ENCODE measurements at places on chromosomes 5 and 9.

DNA sequence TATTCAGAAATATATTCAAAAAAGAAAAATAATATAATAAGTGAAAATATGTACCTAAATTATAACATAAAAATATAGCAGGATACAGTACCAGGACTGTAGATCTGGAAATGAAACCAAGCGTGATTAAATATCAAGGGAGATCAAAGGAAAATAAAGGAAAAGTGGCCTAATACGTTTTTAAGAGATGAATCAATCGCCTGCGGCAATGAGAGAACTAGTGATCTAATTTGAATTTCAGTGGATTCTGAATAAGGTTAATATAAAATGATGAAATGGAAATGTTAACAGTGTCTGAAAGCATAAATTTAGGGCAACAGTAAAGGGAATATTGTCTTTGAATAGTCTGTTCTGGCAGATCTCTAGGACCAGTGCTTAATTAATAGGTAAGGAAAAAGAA is 1761.9 kb upstream of the ACO1 start:
- no peak for DNase-seq

GRCh38 chr9:89453452-89453851 is 44.5 kb downstream of the SEMA4D start:
- no peak for DNase-seq

DNA sequence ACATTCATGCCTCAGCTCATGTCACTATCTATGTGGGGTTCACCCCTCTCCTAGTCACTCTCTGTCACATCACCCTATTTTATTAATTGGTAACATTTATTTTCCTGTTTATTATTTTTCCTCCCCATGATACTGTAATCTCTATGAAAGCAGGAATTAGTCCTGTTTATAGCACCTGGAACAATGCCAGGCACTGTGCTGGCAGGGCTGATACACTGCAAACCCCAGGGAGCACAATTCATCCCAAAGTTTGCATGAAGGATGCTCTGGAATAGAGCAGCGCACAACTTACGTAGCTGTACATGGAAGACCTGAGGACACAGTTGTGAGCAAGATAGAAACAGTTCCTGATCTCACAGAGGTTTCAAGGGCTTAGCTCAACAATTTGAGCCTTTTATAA is 103.2 kb downstream of the NSG2 start:
- DNase-seq = no peak

- no peak for DNase-seq
Measured at GRCh38 chr9:95226921-95227320, 90.6 kb downstream of the FANCC start.

- DNase-seq = no peak
Measured at GRCh38 chr5:128572051-128572929, 34.2 kb upstream of the FBN2 start.

DNA sequence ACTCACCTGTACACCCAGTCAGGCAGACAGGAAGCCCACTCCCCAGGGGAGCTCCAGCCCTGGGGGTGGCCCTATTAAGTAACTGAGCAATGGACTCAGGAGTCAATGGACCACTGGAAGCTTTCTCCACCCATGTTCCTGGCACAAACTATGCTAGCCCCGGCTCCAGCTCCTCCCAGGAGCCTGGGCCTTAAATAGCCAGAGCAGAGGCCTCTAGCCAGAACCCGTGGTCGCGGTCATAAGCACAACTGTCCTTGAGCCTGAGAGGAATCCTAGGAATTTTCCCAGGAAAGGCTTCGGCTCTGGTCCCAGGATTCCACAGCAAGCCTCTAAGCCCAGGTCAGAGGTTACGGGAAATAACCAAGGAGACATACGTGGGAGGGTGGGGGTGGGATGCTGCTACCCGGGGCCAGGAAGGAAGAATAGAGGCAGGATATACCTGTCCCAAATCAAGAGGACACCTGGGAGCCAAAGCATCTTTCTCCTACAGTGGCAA is 5.5 kb downstream of the SEPTIN8 start:
- no peak for DNase-seq

GRCh38 chr5:178418471-178419010 is 171.7 kb downstream of the COL23A1 start:
- DNase-seq = no peak

DNA sequence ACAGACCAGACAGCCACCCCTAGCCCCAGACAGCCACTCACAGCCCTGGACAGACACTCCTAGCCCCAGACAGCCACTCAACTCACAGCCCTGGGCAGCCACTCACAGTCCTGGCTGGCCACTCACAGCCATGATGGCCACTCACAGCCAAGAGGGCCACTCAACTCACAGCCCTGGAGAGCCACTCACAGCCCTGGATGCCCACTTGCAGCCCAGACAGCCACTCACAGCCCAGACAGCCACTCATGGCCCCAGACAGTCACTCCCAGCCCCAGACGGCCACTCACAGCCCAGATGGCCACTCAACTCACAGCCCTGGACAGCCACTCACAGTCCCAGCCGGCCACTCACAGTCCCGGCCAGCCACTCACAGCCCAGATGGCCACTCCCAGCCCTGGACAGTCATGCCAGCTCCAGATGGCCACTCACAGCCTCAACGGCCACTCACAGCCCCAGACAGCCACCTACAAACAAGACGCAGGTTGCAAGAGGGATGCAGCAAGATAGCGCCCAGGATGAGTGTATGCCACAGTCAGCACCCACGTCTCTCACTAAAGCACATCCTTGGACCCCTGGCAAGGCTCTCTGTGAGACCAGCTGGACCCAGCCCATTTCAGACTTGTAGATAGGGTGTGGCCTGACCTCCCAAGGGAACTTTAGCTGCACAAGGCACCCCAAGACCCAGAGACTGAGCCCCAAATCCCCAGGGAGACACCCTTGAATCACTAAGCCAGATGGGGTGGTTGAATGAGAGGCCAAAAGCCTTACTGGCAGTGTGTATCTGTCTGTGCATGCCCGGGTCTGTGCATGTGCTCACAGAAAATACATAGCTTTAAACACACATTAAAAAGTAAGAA is 22.4 kb downstream of the ZDHHC11B start:
- DNase-seq = no peak

- no peak for DNase-seq
Measured at GRCh38 chr5:150498501-150498900, 9.4 kb upstream of the NDST1 start.

DNA sequence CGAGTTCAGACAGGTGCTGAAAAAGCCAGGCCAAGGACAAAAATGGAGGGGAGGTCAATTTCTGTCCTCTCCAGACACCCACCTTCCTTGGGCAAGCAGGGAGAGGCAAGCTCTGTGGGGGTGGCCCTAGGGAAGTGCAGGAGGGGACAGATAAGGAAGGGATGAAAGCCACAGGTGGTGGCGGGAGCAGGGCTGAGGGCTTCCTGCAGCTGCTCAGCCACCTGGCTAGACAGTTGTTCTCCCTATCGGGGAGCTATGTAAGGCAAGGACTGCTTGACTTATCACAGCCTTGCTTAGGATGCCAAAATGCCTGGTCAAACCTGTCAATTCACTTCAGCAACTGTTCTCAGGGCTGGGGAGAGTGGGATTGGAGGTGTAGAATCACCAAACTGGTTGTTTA is 266.1 kb downstream of the ZSWIM6 start:
- DNase-seq = no peak

GRCh38 chr5:118906947-118907346 is 81.4 kb downstream of the DTWD2 start:
- no peak for DNase-seq

GRCh38 chr9:79257790-79258351 is 313.9 kb upstream of the TLE4 start:
- no peak for DNase-seq

- DNase-seq = peak; percentile 67
Measured at GRCh38 chr5:107669096-107670031, 1.4 kb downstream of the EFNA5 start.

DNA sequence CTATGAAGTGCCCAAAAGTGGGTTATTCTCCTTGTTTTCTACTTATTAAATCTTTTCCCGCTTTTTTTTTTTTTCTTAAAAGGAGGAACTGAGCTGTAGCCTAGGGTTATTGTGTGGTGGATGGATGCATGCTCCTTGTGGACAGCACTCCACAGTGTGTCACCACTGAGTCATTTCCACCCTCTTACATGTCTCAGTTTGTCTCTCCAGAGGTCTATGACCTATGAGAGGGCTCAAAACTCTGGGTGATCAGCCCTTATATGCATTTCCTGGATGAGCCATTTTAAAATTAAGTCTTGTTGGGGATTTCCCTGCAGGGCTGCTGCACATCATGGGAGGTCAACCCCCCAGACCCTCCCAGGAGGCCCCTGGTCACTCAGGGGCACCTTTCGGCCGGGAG is 102.2 kb upstream of the MOCS2 start:
- peak; percentile 67 for DNase-seq

DNA sequence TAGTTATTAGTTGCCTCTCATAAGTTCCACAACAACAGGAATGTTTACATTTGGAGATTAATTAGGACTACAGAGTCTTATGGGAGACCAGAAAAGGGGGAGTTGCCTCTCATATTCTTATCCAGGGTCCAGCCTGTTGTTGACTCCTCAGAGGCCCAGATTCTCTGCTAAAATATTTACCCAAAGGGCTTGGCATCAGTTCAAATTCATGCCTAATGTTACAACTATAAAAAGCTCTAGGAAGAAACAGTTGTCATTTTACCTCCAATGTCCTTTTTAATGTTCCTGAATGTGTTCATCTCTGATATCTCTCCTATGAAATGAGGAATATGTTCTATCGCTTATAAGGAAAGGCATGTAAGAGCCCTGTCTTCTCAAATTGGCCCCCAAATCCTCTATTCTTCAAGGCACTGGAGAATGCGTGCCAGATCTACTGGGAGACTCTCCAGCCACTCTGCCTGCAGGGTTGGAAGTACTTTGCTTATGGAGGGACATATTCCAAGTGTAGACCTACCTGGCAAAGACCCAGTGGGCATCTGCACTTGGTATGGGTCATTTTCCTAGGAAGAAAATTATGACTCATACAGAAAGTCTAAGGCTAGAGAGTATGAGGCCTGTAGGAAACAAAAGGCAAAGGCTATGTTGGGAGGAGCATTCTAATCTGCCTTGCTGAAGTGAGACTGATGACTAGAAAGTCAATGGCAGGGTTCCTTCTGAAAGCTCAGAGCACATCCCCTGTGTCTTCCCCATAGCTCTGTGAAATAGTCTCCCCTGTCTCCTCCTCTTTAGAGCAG is 192.6 kb downstream of the ESM1 start:
- DNase-seq = no peak

DNA sequence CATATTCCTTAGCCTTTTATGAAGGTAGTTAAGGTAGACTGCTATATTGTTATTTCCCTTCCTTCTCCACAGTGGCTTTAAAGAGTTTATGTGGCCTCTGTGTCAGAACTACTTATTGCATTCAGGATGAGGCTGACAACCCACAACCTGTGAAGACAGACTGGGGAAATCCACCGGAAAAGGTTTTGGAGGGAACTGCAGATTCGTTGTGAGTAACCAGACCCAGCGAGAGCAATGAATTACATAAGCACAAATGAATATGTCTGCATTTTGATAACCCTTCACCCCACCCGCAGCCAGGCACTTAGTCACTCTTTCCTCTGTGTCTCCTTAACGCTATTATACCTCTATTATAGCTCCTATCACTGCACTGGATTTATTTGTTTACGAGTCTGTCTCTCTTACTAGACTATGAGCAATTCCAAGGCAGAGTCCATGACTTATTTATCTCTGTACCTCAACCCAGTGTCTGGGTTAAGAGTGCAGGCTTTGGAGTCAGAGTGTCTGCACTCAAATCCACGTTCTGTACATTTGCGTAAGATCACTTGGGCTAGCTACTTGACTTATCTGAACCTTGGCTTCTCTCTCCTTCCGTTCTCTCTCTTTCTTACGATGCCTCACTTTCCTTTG is 19.2 kb downstream of the KCTD16 start:
- peak; percentile 95 for DNase-seq

- DNase-seq = no peak
Measured at GRCh38 chr9:104858846-104859245, 69.1 kb downstream of the ABCA1 start.

- DNase-seq = no peak
Measured at GRCh38 chr5:128483738-128484137, 54.3 kb downstream of the FBN2 start.

DNA sequence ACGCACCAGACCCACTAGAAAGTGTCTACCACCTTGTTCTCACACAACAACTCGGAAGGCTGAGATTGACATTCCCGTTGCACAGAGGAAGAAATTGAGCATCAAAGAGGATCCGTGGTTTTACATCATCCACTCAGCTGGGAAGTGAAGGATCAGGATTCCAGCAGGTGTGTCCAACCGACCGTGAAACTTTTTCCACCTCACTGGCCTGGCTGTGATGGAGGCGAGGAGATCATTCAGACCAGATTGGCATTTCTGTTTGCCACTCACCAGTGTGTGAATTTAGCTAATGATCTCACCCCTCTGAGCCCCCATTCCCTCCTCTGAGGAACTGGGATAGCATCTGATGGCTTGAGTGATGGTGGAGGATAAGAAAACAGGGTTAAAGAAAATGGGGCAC is 46.7 kb upstream of the CPLX2 start:
- DNase-seq = no peak

GRCh38 chr5:181173027-181173419 is 25.6 kb downstream of the OR2V2 start:
- peak; percentile 71 for DNase-seq

- DNase-seq = peak; percentile 81
Measured at GRCh38 chr5:178431782-178432165, 158.4 kb downstream of the COL23A1 start.

- peak; percentile 32 for DNase-seq
Measured at GRCh38 chr9:126146254-126147145, 180.1 kb upstream of the MVB12B start.

DNA sequence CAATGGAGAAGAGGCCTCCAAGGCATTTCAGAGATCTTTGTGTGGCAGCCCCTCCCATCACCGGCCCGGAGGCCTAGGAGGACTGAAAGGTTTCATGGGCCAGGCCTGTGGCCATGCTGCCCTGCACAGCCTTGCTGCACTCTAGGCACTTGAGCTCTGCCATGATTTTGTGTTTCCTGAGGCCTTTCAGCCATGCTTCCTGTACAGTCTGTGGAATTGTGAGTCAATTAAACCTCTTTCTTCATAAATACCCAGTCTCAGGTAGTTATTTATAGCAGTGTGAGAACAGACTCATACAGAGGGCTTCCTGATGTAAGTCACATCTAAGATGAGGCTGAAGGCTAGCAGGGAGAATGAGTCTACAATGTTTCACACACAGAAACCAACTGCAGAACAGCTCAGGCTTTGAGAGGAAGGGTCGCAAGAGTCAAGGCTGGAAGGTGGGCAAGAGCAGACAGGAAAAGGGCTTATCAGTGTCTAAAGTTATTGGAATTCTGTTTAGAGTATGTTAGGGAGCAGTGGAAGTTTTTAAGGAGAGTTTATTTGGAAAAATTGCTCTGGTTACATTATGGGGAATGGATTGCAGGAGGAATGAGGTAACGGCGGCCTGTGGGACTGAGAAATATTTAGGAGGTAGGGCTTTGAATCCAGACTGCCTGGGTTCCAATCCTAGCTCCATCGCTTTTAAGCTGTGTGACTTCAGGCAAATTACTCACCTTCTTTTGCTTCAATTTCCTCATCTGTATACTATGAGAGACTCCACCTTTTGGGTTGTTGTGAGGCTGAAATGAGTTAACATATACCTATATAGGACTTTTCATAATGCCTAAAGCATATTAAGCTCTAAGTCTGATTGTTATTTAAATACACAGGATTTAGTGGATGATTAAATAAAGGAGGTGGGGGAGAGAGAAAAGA is 291.2 kb downstream of the CWC27 start:
- DNase-seq = no peak
